ENCODE measurements at places on chromosomes 6 and 20.

GRCh38 chr6:110720066-110720465 is 95.2 kb downstream of the CDK19 start:
- no peak for DNase-seq

DNA sequence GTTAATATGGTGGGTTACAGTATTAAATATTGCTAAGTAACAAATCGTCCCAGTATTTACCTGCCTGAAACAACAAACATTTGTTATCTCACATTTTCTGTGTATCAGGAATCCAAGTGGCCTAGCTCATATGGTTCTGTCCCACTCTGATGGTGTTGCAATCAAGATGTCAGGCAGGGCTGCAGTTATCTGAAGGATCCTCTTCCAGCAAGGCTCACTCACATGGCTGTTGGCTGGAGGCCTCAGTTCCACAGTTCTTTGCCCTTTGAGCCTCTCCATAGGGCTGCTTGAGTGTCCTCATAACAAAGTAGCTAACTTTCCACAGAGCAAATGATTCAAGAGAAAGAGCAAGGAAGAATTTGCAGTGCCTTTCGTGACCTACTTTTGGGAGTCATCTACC is 17.7 kb downstream of the RAB22A start:
- DNase-seq = no peak

DNA sequence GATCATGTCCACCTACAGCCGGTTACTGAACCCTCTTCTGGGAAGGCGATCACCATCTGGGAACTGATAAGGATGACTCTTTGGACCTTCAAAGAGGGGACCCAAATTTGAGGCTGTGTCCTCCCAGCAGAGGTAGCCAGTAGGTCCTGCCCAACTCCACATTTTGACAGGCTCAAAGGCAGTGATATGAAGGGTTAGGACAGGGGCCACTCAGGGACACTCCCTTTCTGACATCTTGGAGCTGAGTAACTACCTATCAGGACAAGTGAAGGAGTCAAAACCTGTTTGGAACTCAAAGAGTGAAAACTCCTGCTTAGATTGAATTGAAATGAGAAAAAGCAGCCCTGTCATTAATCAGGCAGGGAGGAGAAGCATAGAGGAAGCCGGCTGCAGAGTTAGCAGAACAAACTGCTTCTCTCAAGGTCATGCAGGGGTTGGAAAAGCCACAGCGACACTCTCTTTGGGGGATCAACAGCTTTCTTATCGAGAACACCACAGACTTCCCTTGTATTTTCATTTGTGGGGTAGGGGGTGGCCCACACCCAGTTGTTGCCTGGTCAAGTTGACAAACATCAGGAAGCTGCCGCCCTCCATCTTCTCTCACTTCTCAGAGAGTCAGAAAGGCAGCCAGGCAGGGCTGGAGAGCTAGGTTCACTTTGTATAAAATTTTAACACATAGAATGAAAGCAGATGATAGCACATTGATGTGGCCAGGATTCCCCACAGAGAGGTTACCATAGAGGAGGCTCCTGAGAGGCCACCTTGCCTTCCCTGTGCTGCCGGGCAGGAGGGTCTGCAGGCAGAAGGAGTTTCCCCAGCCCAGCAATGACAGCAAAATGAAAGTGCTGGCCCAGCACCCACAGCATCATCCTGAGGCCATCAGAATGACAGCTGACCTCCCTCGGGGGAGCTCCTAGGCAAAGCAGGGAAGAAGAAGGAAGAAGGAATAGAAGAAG is 47.6 kb downstream of the AGPAT4 start:
- no peak for DNase-seq

DNA sequence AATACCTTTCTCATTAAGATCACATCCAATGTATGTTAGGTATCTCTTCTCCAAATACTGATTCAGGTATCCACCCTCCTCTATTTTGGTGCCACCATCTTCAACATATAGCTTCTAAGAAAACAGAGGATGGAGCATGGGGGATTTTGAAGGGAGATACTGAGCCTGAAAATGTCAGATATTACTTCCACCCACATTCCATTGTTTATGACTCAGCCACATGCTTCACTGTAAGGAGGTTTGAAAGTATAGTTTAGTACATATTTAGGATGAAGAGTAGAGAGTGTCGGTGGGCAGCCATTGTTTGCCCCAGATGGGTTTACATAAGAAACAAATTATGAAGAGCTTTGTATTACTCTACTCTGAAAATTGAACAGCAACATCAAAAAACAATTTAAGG is 286.7 kb downstream of the TFAP2B start:
- DNase-seq = no peak

DNA sequence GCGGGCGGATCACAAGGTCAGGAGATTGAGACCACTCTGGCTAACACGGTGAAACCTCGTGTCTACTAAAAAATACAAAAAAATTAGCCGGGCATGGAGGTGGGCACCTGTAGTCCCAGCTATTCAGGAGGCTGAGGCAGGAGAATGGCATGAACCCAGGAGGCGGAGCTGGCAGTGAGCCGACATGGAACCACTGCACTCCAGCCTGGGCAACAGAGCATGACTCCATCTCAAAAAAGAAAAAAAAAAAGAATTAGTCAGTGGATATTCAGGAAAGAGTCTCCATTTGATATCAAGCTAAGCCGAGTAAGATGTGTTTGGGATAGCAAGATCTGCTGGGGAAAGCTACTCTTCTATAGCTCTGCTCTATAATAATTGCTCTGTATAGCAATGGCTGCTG is 41.0 kb downstream of the MOCS1 start:
- no peak for DNase-seq

GRCh38 chr6:38207375-38207774 is 387.8 kb downstream of the ZFAND3 start:
- DNase-seq = no peak

- no peak for DNase-seq
Measured at GRCh38 chr20:11403711-11404110, 514.0 kb upstream of the BTBD3 start.

DNA sequence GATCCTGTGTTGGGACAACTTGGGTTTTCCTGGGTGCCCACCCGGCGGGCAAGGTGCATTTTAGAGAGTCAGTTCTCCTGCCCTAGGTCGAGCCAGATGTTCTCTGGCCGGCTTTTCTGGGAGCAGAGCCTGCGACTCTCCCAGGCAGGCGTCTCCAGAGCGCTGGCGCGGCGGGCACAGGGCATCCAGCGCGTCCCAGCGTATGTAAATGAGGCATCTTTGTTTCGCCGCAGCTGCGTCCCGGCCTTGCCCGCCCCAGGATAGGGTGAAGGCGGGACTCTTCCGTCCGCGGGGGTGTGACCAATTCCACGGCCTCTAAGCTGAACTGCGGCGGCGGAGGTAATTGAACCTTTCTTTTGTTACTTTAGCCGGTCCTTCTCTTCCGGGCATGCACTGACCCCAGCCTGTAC is 9.1 kb downstream of the GRIK2 start:
- no peak for DNase-seq

DNA sequence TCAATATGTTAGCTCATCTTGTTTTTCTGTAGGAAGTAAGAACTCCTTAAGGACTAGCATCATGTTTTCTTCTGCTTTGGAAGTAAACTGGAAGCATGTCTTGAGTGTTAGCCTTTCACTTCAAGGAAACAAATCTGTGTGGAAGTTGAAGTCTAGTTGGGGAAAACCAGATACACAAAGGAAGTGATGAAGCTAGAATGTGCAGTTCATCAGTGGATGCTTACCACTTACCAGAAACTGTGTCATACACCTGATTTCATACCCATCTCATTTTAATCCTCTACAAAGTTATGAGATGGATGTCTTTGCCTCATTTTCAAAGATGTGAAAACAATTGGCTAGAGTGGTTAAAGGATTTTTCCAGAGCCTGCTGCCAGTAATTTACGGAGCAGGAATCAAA is 75.8 kb downstream of the TMEM170B start:
- DNase-seq = no peak

DNA sequence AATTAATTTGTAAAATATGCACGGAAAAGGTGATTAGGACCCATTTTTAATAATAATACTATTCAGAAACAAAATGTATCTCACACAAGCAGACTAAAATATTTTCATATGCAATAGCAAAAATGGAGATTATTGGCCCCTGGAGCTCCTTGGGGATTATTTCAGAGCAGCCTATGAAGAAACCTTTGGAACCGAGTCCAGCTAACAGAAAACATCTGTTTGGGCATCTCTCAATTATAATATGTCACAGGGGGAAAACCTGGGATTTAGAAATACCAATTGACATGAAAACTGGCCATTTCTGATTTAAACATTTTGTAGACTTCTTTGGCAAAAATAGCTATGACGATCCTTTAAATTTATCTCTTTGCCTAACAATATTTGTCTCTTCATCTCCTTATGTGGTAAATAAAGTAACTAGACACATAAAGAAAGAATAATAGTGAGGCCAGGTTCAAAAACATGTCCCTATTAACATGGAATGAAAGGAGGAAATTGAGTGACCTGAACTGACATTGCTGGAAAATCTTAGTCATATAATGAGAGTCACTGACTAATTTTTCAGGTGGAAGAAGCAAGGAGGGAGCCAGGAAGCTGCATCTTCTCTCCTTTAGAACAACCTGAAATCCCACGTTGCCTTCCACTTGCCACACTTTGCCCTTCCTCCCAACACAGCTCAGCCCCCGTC is 199.0 kb downstream of the SOD2 start:
- no peak for DNase-seq

DNA sequence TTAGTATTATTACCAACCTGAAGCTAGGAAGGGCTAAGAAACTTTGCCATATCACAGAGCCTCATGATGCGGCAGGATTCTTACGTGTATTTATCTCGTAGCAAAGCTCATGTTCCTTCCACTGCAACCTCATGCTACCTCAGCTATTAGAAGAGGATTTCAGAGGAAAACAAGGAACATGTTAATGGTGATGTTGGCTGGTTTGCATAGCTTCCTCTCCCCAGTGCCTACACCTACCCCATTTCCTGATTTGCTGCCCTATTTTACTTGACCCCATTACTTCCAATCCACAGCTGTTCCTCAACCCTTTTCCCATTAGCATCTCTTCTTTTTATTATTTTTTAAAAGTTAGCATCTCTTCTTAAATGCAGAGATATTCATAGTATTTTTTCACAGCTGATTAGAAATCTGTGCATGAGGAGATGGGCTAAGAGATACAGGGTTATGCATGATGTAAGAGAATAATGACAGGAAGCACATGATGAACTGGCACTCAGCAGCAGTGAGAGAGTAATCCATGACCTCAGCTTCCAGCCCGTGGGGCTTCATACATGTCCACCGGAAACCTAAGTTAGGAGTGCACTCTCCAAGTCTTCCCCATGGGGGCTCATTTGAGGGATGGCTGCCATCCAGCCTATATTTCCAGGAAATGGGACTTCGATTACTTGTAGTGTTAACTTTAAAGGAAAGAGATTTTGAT is 106.1 kb upstream of the ASF1A start:
- DNase-seq = no peak

DNA sequence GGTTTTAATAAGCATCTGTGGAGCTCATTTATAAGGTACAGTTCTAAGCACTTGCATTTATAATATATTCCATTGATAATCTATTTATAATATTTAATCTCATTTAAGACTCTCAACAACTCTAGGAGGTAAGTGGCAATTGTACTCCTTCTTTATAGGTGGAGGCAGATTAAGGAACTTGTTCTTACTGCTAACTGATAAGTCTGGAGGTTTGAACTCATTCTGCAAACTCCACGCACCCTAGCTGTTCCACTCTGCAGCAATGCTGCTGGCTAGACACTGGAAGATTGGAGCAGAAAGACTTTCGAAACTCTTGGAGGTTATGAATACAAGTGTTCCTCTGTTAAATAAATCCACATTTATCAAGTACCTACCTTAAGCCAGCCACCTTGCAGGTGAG is 793 bp upstream of the HDAC2 start:
- DNase-seq = no peak

DNA sequence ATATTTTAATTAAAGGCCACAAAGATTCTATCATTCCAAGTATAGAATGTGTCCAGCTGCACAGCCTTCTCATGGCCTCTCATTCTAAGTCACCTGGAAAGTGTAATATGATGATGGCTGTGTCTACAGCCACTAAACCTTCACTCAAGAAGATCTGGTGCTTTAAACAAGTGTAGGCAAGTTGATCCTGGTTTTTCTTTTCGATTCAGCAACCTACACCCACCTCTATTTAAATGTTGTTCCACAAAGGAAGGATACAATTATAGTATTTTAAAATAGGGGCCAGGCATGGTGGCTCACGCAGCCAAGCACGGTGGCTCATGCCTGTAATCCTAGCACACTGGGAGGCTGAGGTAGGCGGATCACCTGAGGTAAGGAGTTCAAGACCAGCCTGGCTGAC is 25.5 kb upstream of the DST start:
- DNase-seq = no peak

GRCh38 chr6:157534977-157535339 is 154.0 kb downstream of the ZDHHC14 start:
- DNase-seq = no peak

DNA sequence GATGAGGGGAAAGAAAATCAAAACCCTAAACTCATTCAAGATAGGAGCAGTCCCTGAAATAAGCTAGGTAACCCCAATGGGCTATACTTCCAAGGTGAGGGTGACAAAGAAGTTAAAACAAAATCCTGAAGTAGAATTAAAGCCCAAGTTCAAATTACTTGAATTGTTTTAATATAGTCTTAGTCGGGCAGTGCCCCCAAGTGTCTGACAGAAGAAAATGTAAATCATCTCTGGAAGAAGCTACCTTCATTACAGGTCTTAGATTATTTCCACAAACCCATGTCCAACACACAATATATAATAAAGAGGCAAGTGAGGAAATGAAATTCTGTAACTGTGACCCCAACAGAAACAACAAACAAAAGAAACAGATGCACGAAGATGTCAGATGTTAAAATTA is 36.8 kb upstream of the L3MBTL3 start:
- no peak for DNase-seq

DNA sequence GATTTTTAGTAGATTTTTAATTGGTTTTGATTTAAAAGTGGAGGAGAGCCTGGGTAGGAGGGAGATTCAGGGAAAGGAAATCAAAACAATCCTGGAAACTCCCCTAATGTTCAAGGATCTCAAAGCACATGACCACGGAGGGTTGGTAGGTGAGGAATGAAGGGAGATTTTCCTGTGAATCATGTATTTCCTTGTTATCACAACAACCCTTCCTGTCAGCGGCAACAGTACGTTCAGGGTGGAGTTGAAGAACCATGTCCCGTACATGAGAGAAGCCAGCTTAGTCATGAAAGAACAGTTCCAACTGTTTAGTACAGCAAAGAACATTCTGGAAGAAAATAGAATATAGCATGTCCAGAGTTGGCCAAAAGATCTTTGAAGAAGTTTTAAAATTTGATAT is 79.4 kb upstream of the SCAF8 start:
- no peak for DNase-seq

DNA sequence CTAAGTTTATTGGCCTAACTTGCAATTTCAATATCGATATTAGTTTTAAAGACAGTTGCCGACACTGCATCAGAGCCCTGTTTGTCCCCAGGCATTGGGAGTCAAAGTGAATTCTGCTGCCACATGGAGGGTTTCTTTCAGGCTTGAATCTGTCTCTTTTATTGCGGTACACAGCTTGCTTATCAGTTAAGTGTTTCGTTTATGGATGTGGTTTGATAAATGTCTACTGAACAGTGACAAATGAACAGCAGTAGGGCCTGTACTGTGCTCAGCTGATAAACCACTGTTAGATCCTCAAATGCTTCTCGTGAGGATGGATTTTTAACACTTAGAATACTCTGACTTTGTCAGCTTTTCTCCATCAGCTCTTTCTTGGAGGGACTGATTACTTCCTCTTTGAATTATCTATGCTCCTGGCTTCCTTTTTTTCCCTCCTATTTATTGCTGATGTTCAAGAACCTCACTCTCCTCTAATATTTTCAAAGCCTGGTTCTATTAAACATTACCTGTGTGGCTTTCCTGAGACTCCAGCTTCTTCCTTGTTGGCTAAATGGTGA is 240.8 kb downstream of the PLCB1 start:
- no peak for DNase-seq
